ENCODE measurements at places on chromosomes 3 and 15.

- DNase-seq, result no peak
These were observed 55.5 kb upstream of the ADAMTS9 start for GRCh38 chr3:64743156-64743886.

DNA sequence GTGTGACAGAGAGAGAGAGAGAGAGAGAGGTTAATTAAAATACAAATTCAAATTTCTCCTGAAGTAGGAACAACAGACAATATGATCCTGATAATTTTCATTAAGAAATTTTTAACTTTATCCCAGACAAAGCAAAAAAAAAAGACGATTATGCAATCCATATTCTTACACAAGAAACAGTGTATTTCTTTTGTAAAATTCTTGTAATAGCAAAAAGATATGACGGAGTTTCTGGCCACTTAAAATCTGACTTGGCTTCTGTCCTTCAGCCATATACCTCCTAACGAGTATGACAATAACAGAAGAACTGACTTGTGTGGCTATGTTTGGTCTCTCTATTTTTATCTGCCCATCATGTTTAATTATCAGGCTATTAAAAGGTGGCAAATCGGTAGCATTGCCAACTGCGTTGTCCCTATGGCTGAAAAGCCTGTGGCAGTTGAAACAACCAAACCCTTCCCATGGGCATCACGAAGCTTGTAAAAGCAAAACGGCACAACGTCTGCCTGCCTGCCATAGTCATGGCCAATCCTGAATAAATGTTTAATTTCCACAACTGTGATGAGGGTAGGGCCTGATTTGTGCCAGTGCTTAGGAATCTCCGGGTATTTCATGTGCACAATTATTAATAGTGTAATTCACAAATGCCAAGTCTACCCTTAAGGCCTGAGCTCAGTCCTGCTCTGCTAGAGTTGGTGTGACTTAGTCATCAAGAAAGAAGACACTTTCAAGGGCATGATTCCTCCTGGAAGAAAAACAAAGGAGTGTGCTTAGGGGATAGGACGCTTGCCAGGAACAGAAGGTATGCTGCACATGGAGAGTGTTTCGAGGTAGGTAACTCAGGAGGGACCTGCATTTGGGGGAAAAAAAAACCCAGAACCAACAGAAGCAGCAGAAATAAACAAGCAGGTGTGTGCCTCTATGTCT is 1090.2 kb downstream of the FHIT start:
- DNase-seq, result no peak

DNA sequence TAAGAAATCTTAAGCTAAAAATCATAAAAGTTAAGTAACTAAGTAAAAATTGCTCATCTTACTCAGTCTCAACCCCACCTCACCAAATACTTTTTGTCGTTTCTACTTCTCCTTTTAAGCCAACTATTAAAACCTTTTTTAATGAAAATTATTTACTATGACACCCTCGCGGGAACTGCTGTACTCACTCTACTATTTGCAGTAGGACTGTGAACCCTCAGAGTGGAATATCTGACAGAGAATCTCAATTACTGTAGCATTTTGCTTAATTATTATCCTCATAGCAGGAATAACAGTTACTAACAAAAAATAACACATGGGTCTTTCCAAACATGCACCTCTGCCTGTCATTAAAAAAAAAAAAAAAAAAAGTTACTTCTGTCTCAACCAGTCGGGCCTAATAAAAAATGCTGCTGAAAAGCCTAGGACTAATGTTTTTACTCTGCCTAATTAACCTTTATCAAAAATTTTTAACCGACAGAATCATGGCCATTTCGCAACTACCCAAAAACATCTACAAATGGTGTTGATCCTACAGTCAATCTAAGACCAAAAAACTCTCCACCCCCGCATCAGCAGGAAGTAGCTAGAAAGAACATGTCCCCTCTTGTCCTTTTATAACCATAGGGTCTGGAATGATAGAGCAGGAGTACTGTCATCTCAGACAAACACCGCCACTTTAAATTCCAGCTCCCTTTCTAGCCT is 10.2 kb downstream of the ALDH1L1 start:
- DNase-seq, result no peak

DNA sequence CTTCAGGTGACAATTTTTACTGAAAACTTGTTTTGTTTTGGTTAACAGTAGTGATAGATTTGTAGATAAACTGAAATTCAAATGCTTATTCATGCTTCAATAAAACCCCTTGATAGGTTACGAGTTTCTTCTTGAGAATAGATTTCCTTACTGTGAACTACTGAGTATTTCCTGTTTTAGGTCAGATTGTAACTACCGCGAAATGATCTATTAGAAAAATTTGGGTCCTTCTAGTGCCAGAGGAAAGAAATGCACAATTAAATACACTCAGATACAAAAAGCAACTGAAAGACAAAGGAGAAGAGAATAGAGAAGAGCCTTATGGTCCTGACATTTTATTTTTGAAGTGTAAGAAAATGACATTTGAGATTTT is 251.7 kb upstream of the TBL1XR1 start:
- no peak for DNase-seq

DNA sequence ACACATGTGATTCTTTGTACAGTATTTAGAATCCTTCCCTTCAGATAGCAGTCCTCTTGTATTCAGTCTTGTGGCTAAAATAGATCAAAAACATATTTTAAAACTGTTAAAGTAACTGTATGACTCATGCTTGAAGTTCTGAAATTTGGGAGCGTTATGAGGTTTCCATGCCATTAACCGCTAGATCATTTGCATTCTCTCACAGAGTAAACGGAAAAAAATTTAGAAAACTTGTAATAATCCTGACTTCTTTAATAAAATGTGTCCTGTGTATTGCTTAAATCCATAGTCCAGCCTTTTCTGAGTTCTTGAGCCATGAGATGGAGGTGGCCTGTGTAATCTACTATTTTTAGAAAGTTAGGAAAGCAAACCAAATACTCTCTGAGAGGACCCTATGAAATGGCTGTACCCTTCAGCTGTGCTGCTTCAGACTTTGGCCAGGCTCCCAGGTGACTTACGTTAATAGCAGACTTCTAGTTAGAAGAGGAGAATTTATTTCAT is 33.8 kb downstream of the MBNL1 start:
- DNase-seq, result no peak

DNA sequence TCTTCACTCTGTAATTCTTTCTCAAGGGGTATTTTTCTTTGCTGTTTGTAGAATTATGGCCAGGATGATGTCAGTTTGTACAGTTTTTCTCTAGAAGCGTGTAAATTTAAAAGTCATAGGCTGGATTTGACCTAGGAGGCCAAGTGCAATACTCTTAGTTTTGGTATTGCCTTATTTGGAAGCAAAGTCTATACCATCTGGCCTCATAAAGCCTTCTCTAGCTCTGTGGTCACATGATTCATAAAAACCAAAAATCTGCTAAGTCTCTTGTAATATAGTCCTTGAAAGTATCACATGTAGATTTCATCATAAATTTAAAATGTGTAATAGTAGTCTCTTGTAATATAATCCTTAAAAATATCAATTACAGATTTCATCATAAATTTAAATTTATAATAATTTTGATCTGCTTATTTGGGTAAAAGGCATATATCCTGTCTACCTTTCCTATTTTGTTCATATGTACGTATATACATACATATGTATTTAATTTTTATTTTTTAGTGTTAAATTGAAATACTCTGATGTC is 25.6 kb downstream of the TEX9 start:
- DNase-seq, result no peak

- peak; percentile 83 for DNase-seq
These were observed 26.5 kb downstream of the KLF13 start for GRCh38 chr15:31352911-31353811.

DNA sequence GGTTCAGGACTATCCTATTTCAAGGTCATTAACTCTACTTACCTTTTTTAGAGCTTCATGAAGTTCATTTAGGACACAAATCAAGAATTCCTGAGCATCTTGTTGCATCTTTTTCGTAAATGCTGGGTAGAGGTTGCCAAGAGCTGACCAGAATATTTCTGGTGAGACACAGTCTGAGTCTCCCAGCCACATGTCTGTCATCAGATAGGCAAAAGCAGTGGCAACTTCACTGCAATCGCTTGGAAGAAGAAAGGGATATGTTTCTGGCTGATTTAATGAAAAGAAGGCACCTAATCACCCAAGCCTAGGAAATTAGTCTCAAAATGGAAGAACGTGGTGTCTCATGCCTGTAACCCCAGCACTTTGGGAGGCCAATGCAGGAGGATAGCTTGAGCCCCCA is 2.9 kb downstream of the USP50 start:
- DNase-seq, result no peak

DNA sequence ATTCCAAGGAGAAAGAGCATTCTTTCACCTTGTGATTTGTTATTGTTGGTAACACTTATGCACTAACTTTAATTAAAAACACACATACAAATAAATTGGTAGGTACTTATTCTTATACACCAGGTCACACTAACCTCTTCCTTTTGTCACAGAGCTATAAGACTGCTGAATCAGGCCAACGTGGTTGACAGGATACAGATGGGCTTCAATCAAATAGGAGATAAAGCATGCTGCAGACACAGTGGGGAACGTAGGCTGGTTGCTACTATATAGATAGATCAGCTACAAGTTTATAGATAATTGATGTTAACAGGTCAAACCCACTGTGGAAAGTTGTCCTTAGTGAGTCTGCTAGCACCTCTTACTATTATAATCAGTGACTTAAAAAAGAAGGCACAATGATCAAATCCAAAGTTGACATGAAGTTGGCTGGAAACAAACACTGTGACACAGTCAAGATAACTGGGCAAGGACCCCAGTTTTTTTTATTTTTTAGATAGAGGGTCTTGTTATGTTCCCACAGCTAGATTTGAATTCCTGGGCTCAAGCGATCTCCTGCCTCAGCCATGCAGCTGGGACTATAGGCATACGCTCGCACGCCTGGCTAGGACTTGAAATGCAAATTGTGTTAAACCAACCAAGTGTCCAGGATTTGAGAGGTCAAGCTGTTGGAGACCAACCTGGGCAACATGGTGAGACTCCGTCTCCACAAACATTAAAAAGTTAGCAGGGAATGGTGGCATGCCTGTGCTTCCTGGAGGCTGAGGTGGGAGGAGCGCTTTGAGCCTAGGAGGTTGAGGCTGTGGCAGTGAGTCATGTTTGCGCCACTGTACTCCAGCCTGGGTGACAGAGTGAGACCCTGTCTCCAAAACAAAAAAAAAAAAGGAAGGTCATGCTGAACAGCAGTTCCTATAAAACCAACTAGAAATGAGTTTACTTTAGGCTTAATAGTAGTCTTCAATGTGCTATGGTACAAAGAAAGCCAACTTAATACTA is 97.9 kb upstream of the MEX3B start:
- DNase-seq, result no peak

GRCh38 chr3:29852767-29853166 is 571.9 kb downstream of the RBMS3 start:
- DNase-seq, result no peak

DNA sequence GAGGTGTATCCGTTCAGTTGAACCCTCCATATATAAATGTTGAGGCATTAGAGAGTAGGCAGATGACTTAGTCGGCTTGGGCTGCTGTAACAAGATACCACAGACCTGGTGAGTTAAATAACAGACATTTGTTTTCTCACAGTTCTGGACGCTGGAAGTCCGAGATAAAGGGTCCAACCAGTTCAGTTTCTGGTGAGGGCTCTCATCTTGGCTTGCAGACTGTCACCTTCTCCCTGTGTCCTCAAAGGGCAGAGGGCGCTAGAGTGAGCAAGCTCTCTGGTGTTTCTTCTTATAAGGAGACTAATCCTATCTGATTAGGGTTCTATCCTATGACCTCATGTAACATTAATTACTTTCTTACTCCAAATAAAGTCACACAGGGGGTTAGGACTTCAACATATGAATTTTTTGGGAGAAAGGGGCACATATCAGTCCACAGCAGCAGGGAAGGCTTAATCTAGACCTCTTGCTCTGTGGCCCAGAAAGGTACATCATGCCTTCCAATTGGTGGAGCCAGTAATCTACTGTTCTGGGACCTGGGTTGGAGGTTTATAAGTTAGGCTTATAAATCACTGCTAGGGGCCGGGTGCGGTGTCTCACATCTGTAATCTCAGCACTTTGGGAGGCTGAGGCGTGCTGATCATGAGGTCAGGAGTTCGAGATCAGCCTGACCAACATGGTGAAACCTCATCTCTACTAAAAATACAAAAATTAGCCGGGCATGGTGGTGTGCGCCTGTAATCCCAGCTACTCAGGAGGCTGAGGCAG is 26.3 kb upstream of the SLC28A2 start:
- DNase-seq, result no peak

- no peak for DNase-seq
These were observed 45.0 kb upstream of the FAH start for GRCh38 chr15:80107774-80108173.

DNA sequence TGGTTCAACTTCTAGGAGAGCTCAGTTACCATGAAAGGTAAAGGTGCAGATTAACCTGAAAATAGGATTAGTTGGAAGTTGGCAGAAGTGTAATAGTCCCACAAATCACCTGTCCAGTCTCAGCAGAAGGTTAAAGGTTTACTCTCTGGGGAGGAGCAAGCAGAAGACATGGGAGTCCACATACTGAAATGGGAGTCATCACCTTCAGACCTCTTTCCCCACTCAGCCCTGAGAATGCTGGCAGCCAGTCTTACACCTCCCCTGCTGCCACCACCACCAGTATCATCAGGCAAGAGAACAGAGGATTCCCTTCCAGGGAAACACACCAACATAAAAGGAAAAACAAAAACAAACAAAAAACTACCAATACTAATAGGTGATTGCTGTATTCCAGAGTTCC is 13.8 kb upstream of the PLA2G4D start:
- no peak for DNase-seq

- no peak for DNase-seq
These were observed 80.1 kb downstream of the SATB1 start for GRCh38 chr3:18345015-18345367.

GRCh38 chr15:55124616-55125015 is 72.1 kb downstream of the RSL24D1 start:
- DNase-seq, result no peak

GRCh38 chr3:11660242-11660641 is 16.5 kb upstream of the VGLL4 start:
- DNase-seq, result no peak

DNA sequence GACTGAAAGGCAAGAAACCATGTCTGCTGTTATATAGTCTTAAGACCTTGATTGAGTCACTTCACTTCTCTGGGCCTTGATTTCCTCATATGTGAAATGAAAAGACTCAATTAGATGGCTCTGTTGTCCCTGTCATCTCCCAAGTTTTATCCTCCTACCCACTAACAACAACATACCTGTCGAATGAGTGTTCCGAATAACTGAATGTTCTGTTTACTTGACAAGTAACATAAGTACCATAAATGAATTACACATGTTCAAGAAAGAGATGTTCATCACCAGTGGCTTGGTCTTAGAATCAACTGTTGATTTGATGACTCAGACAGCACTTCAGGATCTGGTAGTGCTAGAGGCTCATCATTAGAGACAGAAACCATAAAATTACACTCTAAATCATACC is 311.7 kb downstream of the VPS13C start:
- DNase-seq, result no peak

GRCh38 chr15:61479613-61480012 is 250.5 kb upstream of the RORA start:
- no peak for DNase-seq

GRCh38 chr3:148008591-148008990 is 599.4 kb downstream of the ZIC1 start:
- no peak for DNase-seq

GRCh38 chr3:99625237-99625622 is 13.2 kb upstream of the COL8A1 start:
- DNase-seq, result no peak
